ENCODE measurements at places on chromosomes 2 and 18.
A peak's percentile ranks its signal among the peaks of the same experiment; 100 is the strongest.

DNA sequence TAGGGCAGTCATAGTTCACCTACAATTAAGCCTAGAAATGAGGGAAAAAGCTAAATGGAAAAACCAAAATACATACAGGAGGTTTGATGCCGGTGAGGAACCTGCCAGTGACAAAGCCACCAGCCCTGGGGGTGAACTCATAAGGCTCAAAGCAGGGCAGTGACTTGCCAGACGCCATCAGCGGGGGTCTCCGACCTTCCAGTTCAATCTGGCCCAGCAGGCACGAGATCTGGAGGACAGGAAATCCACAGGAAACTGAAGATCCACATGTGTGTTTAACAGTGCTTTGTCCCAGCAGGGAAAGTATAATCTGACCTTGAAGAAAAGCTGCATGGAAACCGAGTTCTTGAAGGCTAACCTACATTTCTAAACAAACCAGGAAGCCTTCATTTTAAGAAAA, 60.1 kb downstream of the POLR1A start:
- DNase-seq, result no peak

- DNase-seq, result no peak
These were observed 14.3 kb upstream of the CCDC85A start for GRCh38 chr2:56169521-56169920.

DNA sequence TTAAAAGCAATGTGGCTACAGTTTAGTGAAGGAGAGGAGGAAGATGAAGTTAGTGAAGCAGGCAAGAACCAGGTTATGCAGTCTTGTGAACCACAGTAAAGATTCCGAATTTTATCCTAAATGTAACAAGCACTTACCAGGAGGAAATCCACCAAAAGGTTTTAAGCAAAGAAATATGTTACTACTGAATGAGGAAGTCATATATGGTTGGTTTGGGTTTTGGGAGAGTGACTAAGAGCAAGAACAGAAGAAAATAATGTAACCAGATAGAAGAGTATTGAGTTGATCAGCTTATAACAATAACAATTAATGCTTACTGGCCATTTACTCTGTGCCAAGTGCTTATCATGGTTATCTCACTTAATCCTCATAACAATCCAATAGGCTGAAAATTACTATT, 1.9 kb downstream of the USP37 start:
- no peak for DNase-seq

DNA sequence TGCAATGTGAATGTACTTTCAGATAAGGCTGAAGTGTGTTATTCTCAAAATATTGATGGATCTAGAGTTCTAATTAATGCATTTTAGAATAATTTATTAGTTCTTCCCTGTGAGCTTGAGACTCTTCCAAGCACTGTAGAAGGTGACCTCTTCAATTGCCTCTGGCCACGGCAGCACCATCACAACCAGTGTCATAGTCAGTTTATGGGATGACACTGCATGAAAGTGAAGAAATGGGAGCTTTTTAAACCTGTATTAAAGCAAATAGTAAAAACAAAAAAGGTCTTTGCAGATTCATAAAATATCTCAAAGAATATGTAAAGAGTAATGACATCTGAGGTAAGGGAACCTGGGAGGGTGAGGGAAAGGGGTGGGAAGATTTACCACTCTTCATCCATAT, 52.0 kb downstream of the OXER1 start:
- no peak for DNase-seq

GRCh38 chr2:70961648-70961994, 16.8 kb upstream of the ANKRD53 start:
- no peak for DNase-seq

DNA sequence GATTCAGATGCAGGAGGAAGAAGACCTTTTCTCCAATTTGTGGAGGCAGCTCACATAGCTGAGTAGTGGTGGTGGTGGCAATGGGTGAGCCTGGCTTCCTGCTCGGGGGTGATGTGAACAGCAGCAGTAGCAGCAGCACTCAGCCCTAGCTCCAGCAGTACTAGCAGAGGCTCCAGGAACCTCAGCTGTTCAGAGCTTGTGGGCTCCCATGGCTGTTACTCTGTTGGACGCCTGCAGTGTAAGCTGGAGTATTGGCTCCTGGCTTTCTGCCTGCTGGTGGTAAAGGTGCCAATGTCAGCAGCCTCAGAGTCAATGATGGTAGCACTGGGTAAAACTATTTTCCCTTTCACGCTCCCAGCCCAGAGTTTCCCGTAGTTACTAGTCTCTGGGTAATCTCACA, 3.1 kb upstream of the SEH1L start:
- no peak for DNase-seq

- DNase-seq, result no peak
These were observed 36.1 kb upstream of the NDUFV2 start for GRCh38 chr18:9066358-9066757.

GRCh38 chr2:30753630-30754029, 53.6 kb downstream of the CAPN13 start:
- no peak for DNase-seq

GRCh38 chr2:63614983-63615945, 26.5 kb downstream of the MDH1 start:
- DNase-seq, result no peak

DNA sequence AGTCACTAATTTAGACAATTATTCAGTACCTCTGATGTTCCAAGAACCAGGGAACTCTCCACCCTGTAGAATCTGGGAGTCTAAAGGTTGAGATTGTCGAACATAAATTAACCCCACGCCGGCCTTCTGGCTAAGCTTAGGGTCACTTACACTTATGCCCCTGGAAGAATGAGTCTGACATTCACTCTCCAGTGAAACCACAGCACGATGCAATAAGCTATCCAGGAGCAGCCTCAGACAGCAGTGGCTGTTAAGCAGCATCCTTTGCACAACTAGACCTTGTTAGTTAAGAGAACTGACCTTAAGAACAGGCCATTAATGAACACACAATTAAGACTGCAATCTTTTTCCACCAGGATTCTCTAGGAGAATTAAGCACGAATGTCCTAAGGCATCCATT, 25.0 kb downstream of the SH3YL1 start:
- DNase-seq, result no peak

DNA sequence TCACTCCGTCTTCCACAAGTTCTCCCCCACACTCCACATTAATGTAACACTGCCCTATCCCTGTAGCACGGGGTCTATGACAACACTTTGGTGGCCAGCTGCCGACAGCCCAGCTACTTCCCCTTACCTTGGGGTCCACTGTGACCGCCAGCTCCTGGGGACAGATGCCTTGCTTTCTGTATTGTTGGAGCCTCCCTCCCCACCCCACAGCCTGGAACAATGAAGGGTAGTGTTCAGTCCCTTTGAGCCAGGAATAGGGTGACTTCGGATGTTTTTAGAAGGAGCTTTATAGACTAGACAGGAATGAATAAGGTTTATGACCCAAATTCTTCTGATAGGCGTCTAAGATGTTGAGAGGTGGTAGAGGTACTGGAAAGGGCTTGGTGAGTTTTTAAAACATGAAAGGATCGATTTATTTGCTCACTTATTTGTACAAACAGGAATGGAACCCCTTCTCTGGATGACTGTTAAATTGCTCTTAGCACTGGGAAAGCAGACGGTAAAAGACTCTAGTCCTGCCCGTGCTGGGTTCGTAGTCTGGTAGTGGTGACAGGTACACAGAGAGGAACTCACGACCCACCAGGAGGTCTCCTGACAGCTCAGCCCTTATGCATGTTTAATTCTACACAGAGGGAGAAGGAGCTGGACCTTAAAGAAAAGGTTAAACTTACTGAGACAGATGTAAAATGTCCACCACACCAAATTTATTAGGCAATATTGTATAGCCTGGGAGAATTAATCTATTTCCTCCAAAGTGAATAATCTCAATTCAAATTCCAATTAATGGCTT, 90.9 kb downstream of the MYCN start:
- no peak for DNase-seq

DNA sequence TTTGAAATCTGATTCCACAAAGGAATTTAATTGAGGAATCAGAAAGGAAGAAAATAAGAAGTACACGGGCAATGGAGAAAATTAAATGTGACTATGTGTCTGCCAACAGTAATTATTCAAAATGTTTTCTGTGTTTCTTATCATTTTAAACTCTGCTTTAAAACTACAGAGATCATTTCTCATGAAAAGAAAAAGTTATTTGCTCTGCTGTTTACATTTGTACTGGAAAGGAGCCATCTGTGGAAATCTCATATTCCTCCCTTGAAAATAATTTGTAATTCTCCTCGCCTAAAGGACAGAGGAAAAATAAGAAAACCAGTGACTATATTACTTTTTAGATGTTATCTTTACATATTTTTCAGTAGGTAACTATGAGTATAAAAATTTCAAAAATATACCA, 181.9 kb upstream of the MEIS1 start:
- DNase-seq, result no peak

- no peak for DNase-seq
These were observed 8.7 kb upstream of the TGIF1 start for GRCh38 chr18:3441290-3441689.

- peak; percentile 93 for DNase-seq
These were observed 208.0 kb downstream of the ZFP36L2 start for GRCh38 chr2:43018179-43019024.

- no peak for DNase-seq
These were observed 615 bp downstream of the ADNP2 start for GRCh38 chr18:80109676-80110078.

DNA sequence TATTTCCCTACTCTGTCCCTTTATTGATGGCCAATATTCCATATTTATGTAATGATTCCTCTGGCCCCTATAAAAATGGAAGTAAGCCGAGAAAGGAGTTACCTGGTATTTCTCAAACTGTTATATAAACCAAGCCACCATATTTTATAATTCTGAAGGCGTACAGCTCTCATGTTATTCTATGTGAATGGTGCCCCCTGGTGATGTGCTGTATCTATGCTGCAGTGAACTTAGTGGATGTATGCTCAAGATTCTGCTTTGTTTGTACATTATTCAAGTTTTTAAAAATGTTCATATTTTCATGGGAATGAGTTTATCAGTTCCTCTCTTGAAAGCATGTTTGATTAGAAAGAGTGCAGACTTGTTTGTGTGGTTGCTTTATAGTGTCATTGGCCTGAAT, 194.5 kb upstream of the LRRTM1 start:
- no peak for DNase-seq

- no peak for DNase-seq
These were observed 22.0 kb downstream of the NTSR2 start for GRCh38 chr2:11647834-11648600.

DNA sequence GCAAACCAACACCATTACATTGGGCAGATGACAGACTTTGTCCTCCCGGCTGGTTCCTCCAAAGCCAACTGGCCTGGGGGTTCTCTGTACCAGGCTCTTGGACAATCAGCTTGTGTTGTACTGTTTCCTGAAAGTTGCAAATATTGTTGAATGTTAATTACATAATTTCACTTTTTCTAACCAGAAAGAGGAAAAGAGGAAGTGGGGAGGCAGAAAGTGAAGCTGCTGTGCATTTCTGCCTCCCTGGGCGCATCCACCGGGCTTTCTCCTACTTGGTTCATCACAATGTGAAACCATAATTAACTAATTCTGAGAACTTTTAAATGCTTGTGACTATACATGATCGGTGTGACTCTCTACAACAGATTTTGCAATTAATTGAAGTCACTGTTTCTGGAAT, 10.1 kb downstream of the TWIST2 start:
- DNase-seq, result no peak

GRCh38 chr18:12278741-12279682, 24.9 kb downstream of the CIDEA start:
- DNase-seq, result peak; percentile 80

DNA sequence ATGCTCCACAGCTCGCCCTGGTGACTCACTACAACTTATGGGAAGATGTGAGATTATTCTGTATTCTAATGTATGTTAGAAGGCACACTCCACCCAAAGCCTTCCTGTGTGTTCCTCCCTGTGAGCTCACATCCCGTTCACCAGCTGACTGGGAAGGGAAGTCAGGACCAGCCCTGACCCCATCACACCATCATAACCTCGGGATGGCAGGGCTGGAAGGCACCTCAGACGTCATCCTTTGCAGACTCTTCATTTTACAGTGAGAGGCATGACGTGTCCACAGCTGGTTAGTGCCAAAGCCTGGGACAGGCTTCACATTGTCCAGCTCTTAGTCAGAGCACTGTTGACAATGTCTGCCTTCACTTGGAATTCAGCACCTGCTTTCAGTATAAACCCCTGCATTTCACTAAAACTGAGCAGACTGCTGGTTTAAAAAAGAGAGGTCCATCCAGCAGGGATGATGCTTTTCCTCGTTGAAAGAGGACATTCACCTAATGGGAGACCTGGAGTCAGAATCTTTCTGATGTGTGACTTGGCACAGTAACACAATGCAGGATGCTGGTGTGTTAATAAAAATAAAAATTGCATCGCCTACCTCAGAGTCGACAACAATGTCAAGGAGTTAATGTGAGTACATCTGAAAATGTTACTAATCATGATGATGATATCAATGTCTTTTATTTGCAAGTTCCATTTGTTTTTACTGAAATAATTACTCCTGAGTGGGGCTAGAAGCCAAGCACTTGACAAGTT, 418.0 kb upstream of the TNP1 start:
- DNase-seq, result no peak

DNA sequence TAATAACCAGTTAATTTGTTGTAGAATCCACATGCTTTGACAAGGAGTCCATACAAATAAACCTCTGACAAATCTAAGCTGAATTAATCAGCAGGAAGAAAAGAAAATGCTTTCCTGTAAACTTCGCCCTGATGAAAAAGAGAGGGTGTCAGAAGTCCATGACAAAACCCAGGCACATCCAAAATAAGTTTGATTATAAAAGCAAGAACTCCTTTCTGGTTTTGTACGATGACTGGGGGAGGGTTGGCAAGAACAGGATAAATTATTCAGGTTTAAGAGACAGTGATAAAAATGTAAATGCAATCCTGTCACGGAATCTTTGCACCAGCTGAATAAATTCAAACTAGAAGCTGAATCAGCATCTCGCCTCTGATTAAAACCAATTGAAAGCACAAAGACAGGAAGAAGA, 469.2 kb upstream of the TNP1 start:
- DNase-seq, result no peak

GRCh38 chr2:215626812-215627281, 191.0 kb upstream of the FN1 start:
- no peak for DNase-seq

GRCh38 chr2:233061591-233062450, 1.7 kb downstream of the INPP5D start:
- peak; percentile 70 for DNase-seq

DNA sequence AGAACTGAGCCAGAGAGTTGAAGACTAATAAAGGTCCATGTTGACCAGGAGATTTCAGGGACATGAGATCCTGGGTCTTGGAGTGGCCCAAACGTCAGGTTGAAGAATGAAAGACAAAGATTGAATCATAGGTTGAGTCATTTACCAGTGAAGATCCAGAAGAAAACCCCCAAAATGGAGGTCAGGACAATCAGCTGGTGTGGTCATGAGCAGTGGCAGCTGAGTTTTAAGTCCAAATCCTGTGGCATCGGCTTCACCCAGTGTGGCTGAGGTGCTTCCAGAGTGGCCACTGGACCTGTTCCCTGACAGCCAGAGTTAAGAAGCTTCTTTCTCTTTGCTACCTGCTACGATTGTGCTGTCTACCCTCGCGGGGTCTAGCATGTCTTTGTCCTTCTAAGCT, 234.0 kb downstream of the BCL2 start:
- DNase-seq, result no peak

DNA sequence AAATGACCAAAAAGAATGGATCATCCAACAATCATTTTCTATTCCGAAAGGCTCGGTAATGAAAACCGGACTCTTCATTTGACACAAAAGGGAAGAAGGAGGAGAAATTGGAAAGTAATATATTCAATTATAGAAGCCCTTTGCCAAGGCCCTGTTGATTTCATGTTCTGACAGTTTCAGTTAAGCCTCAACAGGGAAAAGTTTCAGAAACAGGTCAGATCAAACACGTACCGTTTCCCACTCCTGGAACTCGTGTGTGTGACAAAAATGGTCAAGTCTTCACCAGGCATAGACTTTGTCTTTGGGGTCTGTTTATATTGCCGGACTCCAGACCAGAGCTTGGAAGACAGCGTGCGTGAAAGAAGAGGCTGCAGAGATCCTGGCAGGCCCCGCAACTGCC, 101.3 kb upstream of the BCL2L11 start:
- DNase-seq, result no peak

Data from upper lobe of right lung (tissue), 1 donor.